ENCODE measurements at places on chromosomes 7 and 10.
A peak's percentile ranks its signal among the peaks of the same experiment; 100 is the strongest.

- no peak for DNase-seq
Measured at GRCh38 chr7:155471718-155472117, 13.8 kb downstream of the EN2 start.

GRCh38 chr7:72335561-72336381 is 76.4 kb downstream of the CALN1 start:
- DNase-seq: no peak

DNA sequence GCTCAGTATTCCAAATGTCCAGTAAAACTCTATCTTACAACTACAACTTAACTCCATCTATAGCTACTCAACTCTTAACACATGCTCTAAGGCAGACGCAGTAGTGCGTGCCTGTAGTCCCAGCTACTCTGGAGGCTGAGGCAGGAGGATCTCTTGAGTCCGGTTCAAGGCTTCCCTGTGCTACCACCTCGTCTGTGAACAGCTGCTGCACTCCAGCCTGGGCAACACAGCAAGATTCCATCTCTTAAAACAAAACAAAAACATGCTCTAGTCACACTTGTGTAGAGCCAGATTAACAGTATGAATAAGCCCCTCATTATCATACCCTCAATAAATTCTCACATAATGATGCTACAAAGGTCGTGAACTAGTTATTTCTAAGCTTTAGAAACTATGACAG is 3.6 kb downstream of the BAZ1B start:
- no peak for DNase-seq

DNA sequence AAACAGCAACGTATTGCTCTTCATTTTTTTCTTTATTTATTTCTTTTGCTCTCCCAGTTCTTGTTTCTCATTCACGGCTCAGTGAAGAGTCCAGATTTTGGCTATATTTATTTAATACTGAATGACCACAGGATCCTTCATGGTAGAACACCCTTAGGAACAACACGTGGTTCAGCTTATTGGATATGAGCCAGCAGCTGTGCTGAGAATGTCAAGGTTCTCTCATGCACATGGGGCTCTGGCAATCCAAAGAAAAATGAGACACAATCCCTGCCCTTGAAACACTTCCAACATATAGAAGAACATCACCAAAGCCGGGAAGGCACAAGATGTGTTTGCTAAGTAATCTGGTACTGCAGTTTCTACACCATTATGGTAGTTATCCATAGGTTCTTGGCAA is 852.9 kb downstream of the SORCS1 start:
- peak; percentile 2 for DNase-seq

GRCh38 chr10:48973065-48973464 is 33.4 kb upstream of the LRRC18 start:
- DNase-seq: peak; percentile 6

DNA sequence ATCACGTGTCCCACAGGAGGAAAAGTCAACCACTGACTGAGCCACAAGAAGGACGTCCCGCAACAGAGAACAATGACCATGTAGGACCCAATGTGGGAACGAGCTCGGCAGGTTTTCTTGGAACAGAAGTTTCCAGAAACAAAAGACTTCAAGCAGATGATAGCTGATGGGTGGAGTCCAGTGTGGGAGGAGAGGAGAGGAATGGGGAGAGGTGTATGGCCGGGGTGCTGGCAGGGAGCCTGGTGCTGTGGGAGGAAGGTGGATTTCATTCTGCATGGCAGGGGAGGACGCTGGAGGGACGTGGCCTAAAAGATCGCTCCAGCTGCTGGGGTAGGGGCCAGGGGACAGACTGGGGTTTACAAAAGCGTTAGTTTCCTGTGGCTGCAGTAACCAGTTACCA is 48.5 kb upstream of the LMTK2 start:
- DNase-seq: no peak

DNA sequence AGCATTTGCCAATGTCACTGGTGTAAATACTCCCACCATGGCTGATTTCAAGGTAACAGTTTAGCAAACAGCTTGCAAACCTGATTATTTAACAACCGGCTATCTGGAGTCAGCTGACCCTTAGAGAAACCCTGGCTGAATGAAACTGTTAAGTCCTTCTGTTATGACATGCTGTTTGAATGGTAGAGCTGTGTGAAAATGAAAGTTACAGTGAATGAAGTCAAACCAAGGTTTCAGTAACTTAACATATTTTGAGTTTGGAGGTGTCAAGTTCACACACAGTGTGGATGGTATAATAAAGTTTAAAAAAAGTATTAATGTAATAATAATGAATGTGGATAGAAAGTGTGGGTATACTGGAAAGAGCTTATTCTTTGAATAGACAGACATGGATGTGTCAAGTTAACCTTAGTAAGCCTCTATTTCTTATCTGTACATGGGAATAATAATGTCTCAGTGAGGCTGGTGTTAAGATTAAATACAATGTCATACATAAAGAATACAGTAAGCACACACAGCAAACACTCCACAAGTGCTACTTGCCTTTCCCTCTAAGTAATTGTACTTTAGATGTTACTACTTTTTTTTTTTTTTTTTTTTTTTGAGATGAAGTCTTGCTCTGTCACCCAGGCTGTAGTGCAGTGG is 150.4 kb downstream of the TAX1BP1 start:
- no peak for DNase-seq

DNA sequence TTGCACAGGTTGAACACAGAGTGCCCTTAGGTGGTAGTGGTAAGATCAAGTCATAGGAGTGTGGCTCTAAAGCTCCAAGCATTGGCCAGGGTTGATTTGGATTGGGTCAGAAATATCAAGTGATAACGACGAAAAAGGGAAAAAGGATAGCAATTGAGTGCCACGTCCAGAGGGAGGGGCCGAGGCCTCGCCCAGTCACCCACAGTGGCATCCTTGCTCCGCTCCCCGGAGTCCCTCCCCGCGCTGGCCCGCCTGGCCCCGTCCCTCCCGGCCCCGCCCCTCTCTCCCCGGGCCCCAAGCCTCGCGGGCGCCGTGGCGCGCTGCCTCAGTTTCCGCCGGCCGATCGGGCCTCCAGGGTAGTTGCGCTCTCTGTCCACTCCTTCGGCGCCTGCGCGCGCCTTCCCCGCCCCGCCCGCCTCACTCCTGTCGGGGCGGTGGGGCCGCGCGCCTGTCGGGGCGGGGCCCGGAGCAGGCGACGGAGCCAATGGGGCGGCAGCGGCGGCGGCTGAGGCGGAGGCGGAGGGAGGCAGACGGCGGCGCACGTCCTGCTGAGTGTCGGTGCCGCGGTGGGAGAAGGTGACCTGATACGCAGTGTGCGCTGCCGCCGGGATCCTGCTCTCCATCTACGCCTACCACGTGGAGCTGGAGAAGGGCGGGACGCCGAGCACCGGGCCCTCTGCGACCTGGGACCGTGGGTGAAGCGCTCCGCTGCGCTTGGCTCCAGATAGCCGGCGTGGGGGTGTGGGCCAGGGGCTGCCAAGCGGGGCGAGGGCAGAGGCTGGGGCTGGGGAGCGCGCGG is 209.1 kb upstream of the ZNF722 start:
- peak; percentile 18 for DNase-seq
